ENCODE measurements at places on chromosomes 1 and 21.

DNA sequence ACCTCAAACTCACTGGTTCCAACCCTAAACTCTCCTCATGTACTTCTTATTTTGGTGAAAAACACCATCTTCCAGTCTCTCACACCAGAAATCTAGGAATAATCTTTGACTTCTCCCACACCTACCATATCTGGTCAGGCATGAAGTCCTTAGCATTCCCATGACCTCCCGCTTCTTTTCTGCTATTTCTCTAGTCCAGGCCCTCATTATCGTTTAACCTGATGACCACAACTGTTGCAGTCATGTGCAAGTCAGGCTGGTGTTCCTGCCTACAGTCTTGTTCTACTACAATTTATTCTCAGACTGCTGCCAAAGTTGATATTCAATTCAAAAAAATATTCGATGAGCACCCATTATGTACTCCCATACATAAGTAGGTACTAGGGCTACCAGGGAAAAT, 71.3 kb downstream of the PIK3R3 start:
- DNase-seq, result no peak

DNA sequence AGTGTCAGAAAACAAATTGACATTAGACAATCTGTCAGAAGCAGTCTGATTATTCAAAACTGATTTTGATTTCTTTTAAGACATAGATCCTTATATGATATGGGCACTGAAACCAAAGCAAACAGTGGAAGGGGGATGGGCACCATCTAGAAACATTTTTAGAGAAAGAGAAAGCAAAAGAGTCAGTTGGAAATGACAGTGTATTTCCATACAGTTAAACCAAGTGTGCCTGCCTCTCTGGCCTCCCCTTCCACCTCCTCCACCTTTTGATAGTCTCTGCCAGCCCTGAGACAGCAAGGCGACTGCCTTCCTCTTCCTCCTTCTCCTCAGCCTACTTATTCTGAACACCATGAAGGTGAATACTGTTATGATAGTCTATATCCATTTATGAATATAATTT, 949.7 kb downstream of the AMY1C start:
- DNase-seq, result no peak

DNA sequence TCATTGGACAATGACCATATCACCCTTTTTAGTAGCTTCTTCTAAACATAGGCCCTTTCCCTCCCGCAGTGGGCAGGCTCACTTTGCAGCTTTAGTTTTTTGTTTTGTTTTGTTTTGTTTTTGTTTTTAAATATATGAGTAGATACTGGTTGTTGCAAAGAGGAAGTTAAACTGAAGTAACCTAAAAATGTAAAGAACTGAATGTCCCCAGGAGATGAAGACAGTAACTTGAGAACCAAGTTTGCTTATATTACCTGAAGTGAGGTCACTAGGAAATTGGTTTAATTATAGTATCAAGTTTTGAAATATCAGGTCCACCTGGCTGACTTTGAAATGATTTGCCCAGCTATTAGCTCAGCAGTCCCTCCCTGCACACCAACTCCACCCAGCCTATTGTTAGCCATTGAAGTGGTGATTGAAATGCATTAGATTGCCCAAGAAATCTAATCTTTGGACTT, 18.2 kb downstream of the SMAP2 start:
- DNase-seq, result no peak

DNA sequence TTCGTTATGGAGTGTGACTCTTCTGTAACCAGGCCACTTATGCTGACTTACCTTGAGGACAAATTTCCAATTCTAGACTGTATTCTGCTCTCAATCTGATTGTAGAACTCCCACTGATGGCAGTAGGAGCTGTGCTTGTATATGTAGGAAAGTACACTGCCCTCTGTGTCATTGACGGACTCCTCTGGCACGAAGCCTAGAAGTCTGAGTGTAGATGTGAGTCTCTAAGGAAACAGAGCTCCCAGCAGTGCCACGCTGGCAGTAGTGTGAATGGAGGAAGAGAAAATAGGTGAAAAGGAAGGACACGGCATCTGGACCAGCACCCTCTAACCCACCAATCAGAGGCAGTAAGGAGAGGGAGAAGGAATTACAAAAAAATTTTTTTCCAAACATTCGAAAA, 130.4 kb upstream of the ADGRL2 start:
- DNase-seq, result peak; percentile 89

DNA sequence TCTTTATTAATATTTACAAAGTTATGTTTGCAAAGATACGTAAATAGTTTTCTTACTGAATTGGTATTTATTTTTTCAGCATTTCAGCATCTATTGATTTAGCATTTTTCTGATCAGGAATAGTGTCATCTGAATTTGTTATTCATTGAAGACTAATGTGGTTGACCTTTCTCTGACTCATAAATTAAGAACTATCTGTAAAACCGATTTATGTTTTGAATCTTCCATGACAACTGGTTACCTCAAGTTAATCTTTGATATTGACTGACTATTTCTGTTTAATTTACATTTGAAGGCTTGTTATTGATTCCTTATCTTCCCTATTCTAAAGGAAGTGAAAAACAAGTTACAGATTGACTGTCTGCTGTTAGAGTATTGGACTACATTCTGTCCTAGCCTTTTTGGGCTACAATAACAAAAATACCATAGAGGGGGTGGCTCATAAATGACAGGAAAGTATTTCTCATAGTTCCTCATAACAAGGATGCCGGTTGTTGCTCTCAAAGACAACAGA, 1131.4 kb downstream of the PLA2G4A start:
- no peak for DNase-seq

DNA sequence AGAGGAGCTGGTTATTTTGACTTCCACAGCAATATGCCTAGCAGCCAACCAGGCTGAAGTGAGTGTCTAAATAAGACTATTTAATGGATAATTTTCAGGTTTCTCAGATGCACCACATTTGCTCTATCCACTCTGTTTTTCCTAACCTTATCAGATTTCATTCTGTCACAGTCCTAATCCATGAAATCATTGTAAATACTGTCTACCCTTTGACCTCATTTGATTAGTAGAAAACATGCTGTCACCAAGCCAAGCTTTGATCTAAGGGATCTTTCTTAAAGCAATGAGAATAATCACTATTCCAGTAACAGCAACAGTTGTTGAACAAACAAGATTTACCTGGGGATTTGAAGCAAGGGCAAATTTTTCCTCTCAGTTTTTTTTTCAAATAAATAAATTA, 595.6 kb downstream of the LTN1 start:
- DNase-seq, result no peak

DNA sequence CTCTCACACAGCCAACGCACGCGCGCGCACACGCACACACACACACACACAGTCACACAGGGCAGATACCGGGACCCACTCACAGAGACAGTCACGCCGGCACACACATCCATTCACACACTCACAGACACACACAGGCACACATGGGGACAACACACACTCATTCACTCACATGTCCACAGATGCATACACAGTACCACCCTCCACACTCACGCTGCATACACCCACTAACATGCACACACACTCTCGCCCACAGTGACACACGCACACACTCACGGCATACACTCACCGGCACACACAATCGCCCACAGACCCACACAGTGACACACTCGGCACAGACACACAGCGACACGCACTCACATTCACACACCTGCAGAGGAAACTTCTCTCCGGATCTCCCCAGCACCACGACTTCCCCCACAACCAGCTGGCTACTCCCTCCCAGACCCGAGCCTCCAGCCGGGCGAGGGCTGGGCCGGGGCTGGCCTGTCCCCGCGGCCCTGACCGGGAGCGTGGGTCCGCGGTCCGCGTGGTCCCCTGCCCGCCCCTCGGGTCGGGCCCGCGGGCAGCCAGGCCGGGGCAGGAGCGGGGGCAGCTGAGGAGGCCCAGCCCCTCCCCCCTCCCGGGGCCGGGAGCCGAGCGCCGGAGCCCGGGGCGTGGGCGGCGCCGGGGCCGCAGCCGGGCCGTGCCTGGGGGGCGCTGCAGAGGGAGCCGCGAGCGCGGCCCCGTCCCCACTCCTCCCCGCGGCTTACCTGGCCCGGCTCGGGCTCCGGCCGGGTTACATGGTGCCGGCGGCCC, 552 bp downstream of the DLGAP3 start:
- DNase-seq, result no peak

- no peak for DNase-seq
These were observed 90.6 kb downstream of the GPATCH2 start for GRCh38 chr1:217540321-217540720.

GRCh38 chr1:232249861-232250777, 379.8 kb downstream of the SIPA1L2 start:
- no peak for DNase-seq

GRCh38 chr1:53811414-53811851, 26.7 kb downstream of the NDC1 start:
- peak; percentile 22 for DNase-seq

DNA sequence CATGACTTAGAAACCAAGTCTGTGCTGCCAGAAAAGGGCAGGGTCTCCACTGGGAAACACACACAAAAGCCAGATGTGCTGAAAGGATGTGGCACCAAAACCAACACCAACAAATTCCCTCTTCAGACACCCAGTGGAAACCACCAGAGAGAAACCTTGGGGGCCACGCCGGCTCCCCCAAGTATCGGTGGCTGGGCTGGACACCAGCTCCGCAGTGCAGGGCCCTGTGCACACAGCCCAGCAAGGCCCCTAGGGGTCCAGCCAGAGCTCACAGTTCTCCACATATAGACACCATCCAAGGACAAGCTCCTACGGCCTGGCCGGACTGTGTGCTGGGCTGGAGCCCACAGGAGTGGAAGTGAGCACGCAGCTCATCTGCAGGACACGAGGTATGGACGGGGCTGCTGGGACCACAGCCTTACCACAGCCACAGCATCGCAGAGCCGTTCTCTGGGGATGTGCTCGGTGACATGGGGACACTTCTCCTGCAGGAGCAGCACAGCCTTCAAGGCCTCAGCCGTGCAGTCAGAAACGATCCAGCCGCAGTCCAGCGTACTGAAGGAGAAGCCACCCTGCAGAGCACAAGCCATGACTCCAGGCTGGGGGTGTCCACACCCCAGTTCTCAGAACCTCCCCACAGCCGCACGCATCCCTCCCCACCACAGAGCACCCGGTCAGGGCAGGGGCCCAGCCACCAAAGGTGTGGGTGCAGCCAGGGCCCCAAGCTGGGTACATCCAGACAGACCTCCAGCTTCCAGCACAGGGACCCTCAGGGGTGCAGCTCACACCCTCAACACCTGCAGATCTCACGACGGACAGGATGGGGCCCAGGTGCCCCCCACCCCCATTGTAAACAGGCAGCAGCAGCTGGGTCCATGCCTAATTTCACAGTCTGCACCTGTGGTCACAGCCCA, 21.3 kb downstream of the LSS start:
- DNase-seq, result no peak
